Germinal center (tissue), 1 donor: ENCODE measurements at places on chromosomes 12 and 14.
A peak's percentile ranks its signal among the peaks of the same experiment; 100 is the strongest.

DNA sequence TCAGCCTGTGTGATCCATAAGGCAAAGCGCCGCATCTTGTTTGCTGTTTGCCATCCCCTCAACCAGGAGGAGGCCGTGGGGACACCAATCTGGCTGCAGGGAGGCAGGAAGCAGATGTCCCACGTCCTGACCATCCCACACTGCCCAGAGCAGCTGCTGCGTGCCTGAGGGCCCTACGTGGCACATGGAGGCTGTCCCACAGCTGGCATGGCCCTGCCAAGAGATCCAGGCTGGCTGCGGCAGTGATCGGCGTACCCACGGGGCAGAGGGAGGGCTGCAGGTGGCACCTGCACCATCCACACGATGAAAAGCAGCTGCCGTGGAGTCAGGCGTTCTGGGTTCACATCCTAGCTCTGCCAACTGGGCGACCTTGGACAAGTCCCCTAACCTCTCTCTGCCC is 42.0 kb downstream of the NCOR2 start:
- DNase-seq: no peak

DNA sequence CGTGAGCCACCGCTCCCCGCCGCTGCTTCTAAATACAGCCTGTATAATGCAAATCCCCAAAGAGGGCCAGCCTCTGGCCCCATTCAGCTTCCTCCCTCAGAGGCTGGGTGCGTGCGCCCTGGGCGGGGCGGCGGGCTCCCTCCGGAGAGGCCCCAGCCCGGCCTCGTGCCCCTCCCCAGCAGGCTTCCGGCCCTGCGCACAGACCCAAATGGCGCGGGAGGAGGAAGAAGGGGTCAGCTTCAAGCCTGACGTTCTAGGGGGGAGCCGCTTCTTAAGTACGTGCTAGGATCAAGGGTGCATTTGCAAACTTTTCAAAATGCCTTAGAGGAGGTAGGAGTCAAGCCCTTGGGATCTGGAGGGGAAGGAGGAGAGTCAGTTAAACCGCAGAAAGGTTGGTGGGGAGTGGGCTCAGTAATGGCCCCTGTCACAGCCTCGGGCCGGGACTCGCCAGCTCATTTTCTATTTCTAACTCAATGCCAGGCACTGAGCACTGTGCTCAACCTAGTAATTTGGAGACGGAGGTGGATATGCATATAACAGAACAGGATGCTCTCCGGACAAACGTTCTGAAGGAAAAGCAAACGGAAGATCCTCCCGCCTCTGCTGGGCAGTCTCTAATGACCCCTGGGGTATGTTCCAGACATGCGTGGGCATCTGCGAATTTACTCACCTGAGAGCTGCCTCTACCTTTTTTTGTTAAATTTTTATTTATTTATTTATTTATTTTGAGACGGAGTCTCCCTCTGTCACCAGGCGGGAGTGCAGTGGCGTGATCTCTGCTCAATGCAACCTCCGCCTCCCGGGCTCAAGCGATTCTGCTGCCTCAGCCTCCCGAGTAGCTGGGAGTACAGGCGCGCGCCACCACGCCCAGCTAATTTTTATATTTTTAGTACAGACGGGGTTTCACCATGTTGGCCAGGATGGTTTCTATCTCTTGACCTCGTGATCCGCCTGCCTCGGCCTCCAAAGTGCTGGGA is 32.3 kb downstream of the NINJ2 start:
- peak; percentile 86 for DNase-seq

GRCh38 chr14:100486025-100486828 is 101.0 kb downstream of the BEGAIN start:
- peak; percentile 66 for DNase-seq

- no peak for DNase-seq
Measured at GRCh38 chr12:50621399-50622300, 116.9 kb downstream of the DIP2B start.

- DNase-seq: peak; percentile 77
Measured at GRCh38 chr12:94207849-94208621, 59.7 kb downstream of the PLXNC1 start.

GRCh38 chr14:105013150-105013785 is 7.6 kb downstream of the CDCA4 start:
- peak; percentile 21 for DNase-seq

- peak; percentile 35 for DNase-seq
Measured at GRCh38 chr12:128823216-128823915, 392 bp downstream of the SLC15A4 start.

DNA sequence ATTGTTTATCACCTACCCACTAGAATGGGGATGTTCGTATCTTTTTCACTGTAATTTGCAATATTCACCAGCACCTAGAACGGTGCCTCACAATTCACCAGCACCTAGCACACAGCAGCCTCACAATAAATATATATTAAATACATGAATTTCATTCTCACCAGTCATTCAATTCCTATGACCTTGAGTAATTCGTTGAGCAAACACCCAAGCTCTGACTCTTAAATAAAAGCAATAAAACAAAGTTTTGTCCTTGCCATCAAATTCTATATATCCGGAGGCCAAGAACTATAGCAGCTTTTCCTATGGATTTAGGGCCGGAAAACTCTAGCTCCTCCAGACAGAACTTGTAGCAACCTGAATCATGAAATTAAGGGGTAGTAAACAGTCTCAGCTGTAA is 981 bp downstream of the VTI1B start:
- no peak for DNase-seq

DNA sequence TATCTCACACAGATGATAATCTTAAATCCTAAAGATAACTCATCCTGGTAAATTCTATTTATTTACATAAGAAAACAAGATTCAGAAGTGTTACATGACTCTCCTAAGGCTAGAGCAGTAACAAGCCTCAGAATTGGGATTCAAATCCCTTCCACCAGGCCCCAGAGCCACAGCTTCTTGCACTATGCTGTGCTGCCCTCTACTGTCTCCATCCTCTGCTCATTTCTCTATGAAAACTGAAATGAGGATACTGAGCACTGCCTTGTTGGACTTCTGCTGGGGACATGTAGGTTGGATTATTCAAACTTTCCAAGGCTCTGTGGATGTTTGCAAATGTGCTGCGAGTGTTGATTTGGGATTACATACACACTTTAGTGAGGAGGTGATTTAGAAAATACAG is 23.5 kb upstream of the C12orf50 start:
- DNase-seq: no peak

- DNase-seq: no peak
Measured at GRCh38 chr12:119883237-119883636, 6.1 kb upstream of the CIT start.

DNA sequence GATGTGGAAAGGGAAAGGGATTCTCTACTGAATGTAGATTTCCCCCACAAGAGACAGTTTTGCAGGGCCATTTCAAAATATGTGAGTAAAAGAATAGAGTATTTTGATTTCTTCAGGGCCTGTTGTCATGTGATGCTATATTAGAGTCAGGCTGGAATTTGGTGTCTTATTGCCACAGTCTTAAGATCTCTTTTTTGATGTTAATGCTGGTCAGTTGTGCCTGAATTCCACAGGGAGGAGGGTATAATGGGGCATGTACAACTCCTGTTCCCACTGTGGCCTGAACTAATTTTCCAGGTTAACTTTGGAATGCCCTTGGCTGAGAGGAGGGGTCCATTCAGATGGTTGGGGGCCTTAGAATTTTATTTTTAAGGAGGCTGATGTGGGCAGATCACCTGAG is 111.0 kb upstream of the MAX start:
- no peak for DNase-seq

DNA sequence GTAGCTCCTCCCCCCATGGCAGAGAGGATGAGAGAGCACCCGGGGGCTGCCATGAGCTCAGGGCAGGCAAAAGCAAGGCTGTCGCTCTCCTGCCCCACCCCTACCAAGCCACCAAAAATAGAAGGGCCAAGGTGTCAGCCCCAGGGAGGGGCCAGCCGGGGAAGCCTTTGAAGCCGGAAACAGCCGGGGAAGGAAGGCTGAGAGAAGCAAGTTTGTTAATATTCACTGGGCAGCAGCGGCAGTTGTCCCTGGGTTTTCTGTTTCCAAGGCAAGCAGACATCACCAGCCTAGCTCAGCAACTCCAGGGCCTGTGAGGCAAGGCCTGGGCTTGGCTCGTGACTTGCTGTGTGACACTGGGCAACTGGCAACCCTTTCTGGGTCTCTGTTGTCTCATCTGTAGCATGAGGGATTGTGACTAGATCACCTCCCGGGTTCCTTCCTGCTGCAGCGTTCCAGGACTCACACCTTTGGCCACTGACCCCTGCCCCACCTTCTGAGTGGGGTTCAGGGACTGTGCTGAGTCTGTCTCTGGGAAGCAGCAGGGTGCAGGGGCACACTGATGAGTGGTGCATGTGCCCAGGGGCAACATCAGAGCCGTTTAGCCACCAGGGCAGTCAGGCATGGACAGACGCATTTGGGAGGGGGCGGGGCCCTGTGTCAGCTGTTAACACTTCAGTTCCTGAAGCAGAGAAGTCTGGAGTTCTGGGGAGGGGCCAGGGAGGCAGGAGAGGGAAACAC is 24.3 kb downstream of the SYNDIG1L start:
- peak; percentile 89 for DNase-seq

DNA sequence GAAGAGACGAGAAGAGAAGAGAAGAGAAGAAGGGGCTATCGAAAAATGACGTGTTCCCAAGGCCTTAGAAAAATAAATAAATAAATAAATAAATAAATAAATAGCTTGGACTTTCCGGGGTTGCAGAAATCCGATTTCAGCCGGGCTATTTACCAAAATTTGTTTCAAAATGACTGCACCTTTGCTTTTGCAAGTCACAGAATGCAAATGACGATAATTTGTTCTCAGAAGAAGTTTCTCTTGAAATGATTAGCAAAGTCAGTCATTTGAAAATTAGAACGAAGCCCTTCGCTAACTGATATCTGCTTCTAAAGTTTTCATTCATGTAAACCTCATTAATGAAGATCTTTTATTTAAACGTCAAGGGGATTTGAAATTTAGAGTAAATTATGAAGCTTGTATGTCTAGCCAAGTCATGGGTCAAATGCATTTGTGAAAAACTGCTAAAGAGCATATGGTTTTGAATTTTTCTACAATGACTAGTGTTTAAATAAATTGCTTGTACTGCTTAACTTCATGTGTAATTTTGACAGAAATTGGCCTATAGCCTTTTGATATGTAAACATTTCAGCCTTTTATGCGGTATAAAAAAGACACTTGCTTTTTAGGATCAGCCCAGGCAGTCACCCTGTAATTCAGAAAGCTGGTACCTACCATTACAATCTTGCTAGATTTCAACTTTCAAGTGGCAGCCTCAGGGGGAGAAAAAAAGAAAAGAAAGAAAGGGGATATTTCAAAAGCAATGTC is 4.6 kb upstream of the GSC start:
- no peak for DNase-seq

- no peak for DNase-seq
Measured at GRCh38 chr14:89349171-89350008, 67.6 kb downstream of the FOXN3 start.

GRCh38 chr12:105171691-105172436 is 64.1 kb downstream of the APPL2 start:
- no peak for DNase-seq

- DNase-seq: no peak
Measured at GRCh38 chr14:77649326-77649725, 32.9 kb upstream of the SPTLC2 start.

- no peak for DNase-seq
Measured at GRCh38 chr12:93243382-93243688, 134.4 kb upstream of the NUDT4 start.

GRCh38 chr14:76762411-76763095 is 1.3 kb downstream of the VASH1 start:
- DNase-seq: no peak

DNA sequence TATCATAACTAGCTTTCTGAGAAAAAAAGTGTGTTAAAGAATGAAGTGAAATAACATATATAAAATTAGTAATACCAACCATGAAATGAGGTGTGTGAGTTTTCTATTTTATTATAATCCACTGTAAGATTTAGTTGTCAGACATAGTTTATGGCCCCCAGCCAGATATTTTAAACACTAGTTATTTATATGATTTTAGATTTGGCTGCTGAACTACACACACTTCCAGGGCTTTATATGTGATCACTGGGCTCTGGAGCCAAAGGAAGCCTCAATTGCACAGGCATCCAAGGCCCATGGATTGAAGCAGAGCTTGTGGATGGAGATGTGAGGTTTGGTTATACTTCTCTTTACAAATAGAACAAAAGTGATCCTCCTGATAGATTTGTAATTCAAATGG is 48.7 kb upstream of the CNTN1 start:
- DNase-seq: no peak

DNA sequence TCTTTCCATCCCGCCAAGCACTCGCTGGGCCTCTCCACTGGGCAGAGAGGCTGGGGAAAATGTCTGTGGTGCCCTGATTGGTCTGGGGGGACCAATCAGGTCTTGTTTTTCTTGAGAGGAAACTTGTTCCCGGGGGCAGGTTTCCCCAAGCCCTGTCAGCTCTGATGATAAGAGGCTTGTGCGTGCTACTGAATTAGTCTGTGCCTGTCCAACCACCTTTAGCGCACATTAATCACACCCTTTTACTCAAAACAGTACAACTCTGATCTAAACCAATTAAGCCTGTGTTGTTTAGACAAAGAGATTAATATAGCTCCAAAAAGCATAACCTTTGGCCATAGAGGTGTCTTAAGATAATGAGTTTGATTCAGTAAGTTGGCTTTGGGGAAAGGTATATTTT is 580.4 kb downstream of the VRK1 start:
- no peak for DNase-seq

DNA sequence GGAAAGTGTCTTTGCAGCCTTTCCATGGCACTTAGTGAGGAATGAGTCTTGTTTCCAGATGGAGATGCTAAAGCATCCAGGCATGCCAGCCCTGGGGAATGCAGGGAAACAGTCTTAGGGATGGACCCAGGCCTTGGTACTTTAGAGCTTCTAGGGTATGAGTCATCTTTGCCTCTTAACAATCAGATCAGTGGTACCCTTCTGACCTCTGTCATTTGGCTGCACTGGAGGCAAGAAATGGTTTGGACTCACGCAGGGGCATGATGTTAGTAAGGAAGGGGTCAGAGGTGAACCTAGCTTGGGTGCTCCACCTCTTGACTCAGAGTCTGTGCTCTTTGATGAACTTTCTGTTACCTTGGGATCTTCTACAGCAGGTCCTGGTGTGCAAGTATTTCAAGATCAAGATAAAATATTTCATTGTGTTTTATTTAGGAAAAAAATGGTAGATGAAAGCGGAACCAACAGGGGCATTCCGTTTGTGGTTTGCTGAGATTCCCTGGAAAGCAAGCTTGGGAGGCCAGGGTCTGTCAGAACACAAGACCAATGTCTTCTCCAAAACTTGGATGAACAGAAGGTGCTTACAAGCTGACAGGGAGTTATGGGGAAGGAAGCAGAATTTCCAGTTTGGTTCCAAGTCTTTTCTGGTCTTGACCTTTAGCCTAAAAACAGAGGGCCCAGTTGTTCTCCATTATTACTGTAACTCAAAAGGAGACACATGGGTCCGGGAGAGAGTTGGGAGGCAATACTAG is 216.2 kb downstream of the ZFP36L1 start:
- DNase-seq: no peak

DNA sequence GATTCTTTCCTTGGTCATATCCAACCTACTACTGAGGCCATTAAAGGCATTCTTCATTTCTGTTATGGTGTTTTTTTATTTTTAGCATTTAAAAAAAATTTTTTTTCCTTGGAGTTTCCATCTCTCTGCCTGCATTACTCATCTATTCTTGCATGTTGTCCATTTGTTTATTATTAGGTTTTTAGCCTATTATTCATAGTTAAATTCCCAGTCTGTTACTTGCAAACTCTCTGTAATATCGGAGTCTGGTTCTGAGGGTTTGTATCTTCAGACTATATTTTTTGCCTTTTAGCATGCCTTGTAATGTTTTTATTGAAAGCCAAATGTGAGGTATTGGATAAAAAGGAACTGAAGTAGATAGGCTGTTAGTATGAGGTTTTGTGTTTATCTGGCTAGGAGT is 284.3 kb downstream of the FUT8 start:
- no peak for DNase-seq
